ENCODE measurements at places on chromosomes 11 and 22. TPM values are rescaled to one million over a fixed set of nuclear protein-coding genes. Genes with fewer than 3 reads are reported as not detected.

The APOL6 gene
- 53.9 TPM for total RNA-seq

The YPEL4 gene
- total RNA-seq = 0.73 TPM

The MMP3 gene
- 928 TPM for total RNA-seq

The KDELR3 gene
- 124 TPM for total RNA-seq

The INPP5J gene
- 0.24 TPM for total RNA-seq

The SLC29A2 gene
- 0.81 TPM for total RNA-seq

The C11orf87 gene
- not detected for total RNA-seq

The ARFGAP3 gene
- 88.3 TPM for total RNA-seq

The OR52N4 gene
- total RNA-seq = not detected

The OR51Q1 gene
- not detected for total RNA-seq

The OR52H1 gene
- total RNA-seq = 0.81 TPM

The IL10RA gene
- 0.16 TPM for total RNA-seq

Data from hair follicle dermal papilla cell (primary cell).